ENCODE measurements at places on chromosomes 13 and 19.

GRCh38 chr13:113784645-113785024 is 25.6 kb downstream of the TMEM255B start:
- DNase-seq: no peak

- peak; percentile 77 for DNase-seq
Measured at GRCh38 chr19:40523322-40524047, 53.2 kb upstream of the SHKBP1 start.

- no peak for DNase-seq
Measured at GRCh38 chr13:69199664-69200063, 908.0 kb upstream of the ATXN8OS start.

DNA sequence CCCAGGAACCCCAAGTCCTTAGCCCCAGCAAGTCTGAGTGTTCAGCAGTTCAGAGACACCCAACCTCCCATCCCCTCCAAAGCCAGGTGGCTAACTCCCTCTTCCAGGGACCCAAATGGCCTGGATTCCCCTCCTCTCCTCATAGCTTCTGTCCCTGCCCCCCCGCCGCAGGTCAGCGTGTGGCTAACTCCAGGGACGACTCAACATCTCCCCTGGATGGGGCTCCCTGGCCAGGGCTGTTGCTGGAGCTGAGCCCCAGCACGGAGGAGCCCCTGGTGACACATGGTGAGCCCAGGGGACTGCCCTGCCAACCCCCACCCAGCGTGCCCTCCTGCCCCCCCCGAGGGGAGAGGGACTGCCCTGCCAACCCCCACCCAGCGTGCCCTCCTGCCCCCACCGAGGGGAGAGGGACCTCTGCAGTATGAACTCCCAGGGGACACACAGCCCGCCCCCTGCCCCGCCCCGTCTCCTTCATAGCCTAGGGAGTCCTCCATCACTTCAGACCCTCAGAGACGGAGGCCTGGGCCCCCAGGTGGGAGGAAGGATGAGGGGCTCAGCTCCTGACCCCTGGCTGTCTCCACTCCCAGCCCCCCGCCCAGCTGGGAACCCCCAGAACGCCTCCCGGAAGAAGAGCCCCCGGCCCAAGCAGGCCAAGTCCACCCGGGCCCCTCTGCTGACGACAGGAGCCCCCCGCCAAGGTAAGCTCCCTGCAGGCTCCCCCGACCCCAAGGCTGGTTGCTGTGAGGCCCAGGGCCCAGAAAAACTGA is 1.7 kb downstream of the SSC5D start:
- no peak for DNase-seq

GRCh38 chr13:77827332-77827731 is 91.3 kb downstream of the EDNRB start:
- DNase-seq: no peak

DNA sequence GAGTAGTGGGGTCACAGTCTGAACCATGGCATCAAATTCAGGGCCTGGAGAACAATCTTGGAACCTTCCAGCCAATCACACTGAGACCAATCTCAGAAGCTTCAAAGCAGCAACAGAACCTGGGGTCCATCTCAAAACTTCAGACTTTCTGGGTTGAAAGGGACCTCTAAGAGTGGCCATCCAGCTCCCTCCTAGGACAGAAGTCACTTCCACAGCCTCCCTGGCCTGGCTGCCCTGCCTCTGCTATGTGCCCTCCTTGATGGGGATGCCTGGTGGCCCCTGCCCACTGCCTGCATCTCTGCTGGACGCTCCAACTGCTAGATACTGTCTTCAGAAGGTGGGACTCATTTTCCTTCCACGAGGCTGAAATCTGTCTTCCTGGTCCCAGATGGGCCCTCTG is 1.8 kb downstream of the TLE2 start:
- DNase-seq: no peak

- no peak for DNase-seq
Measured at GRCh38 chr13:33272531-33273124, 12.9 kb downstream of the STARD13 start.

- DNase-seq: peak; percentile 36
Measured at GRCh38 chr19:46181388-46181779, 33.3 kb downstream of the IGFL2 start.

- no peak for DNase-seq
Measured at GRCh38 chr19:14530005-14530348, 583 bp downstream of the TECR start.

DNA sequence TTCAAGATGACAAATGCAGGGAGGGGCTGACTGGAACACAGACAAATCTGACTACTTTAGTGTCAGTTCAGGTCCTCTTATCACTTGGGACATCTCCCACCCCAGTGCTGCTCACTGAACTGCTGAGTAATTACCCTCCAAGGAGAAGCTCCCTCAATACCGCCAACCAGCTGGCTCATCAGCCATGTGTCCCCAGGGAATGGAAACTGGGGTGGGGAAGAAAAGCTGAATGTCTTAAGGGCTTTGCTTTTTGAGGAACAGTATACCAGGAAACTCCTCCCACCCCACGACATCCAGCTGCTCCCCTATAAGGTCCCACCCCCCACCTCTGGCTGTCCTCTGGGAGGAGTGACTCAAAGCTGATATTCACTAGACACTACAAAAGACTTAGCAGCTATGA is 2.0 kb downstream of the ZNF823 start:
- peak; percentile 22 for DNase-seq

- DNase-seq: no peak
Measured at GRCh38 chr13:28754698-28755545, 36.2 kb upstream of the SLC46A3 start.

- peak; percentile 35 for DNase-seq
Measured at GRCh38 chr19:5691822-5692722, 2.0 kb downstream of the RPL36 start.

- DNase-seq: peak; percentile 46
Measured at GRCh38 chr19:571566-571974, 826 bp upstream of the BSG start.

GRCh38 chr13:98880677-98881076 is 97.2 kb downstream of the DOCK9 start:
- no peak for DNase-seq

GRCh38 chr13:76019421-76020044 is 383.4 kb downstream of the LMO7 start:
- peak; percentile 11 for DNase-seq

DNA sequence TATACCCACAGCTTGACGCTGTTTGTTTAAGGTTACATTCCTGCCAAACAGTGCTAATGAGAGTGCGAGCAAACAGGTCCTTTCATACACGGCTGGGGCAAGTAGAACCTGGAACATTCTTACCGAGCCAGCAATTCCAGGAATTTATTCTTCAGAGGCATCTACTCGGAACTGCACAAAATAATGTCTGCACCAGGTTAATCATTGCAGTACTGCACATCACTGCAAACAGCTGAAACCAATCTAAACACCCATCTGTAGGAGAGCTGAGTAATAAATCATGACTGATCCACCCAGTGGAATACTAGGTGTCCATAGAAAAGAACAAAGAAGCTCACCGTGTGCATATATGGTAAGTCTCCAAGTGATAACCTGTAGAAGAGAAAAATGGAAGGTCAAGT is 1.2 kb upstream of the ZNF579 start:
- no peak for DNase-seq

GRCh38 chr13:106997696-106998095 is 429.8 kb upstream of the ARGLU1 start:
- DNase-seq: no peak

Measured in activated CD4-positive, alpha-beta memory T cell treated with anti-CD3 and anti-CD28 coated beads for 36 hours (primary cell).